Suppressor macrophage treated with lipopolysaccharide for 1 hour (primary cell): ENCODE measurements at places on chromosomes 7 and 10.

DNA sequence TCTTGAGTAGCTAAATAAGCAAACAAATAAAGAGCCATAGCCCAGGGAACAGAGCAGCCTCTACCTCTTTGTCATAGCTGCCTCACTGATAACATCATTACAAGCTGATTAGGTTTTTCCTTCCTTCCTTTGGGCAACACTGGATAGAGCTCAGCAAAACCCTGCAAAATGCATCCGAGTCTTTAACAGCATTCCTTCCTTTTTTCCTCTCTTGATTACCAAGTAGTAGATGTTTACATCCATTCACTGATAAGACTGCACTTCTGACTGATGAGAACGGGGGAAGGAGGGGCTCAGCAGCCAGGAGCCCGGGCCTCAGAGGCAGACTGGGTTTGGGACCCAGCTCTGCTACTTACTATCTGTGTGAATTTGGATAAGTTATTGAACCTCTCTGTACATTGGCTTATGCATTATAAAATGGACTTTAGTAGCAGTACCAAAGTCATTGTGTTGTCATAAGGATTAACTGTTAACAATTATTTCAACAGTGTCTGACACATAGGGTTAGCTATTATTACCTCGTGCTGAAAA lies 214.2 kb downstream of the ANK3 start:
- DNase-seq = no peak

- DNase-seq = no peak
These were observed 227.7 kb downstream of the ADAM12 start for GRCh38 chr10:126160571-126160970.

DNA sequence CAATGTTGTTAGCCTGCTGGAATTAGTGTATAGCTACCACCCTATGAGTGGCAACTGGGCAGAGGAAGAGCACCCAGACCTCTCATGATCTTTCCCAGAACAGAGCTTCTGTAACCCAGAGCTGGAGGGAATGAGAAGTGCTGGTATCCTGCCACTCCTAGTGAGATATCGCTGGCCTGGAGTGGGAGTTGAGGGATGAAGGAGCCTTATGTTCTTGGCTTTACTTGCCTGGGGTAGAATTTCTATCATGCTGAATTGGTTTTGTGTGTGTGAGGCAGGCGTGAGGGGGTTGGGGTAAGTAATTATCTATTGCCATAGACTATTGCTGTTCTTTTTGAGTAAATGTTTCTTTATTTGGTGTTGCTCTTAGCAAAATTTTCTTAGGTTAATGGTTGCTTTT lies 146.6 kb downstream of the ATRNL1 start:
- no peak for DNase-seq

- DNase-seq = no peak
These were observed 92.3 kb downstream of the BMS1 start for GRCh38 chr10:42874713-42875387.

GRCh38 chr7:36236073-36236472 lies 83.0 kb downstream of the EEPD1 start:
- DNase-seq = no peak

- DNase-seq = no peak
These were observed 68.6 kb downstream of the CALD1 start for GRCh38 chr7:134847851-134848588.

GRCh38 chr7:152095771-152096170 lies 70.3 kb downstream of the GALNT11 start:
- no peak for DNase-seq

DNA sequence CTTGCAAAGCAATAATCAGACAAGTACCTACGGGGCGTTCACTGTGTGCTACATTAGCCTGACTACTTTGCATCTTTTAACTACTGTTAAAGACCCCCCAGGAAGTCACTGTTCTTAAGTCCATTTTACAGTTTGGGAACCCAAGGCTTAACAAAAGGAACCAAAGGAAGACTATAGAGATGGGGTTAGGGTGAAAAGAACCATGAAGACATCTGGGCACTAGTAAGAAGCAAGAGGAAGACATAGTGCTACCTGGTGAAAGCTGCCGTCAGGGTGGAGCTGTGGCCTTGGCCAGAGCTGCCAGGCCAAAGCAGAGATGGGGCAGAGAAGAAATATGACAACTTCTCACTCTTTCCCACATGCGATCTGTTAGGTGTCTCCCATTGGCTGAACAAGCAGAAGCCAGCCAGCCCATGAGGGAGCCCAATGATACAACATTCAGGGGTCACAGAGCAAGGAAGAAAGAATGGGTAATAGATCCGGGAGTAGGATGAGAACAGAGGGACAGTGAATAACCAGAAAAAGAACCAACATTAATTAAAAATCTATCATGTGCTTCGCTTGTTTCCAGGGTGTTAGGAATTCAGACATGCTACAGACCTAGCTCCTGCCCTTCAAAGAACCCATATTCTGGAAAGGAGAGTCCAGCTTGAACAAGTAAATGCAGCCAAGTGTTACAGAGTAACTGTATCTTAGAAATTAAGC lies 85.4 kb downstream of the ARID5B start:
- no peak for DNase-seq
